ENCODE measurements at places on chromosomes 11 and 22.

- DNase-seq = no peak
Observed at GRCh38 chr11:124942466-124943253, 6.8 kb upstream of the HEPACAM start.

GRCh38 chr22:24289114-24289513 is 18.5 kb downstream of the SPECC1L start:
- no peak for DNase-seq

DNA sequence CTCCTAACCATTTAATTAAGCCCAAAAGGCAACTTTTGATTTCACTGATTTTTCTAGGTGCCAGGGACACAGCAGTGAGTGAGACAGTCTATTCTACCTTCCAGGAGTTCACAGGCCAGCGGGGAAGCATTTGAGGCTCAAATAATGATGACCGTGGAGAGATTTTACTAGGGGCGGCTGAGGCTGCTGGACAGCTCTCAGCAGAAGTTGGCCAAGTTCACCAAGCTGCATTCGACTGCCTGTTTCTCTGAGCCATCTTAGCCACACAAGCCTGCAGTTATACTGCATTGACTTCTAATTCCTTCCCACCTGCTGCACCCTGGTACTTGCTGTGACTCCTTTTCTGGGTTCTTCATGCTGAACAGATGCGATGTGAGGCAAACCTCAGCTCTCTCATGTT is 168.9 kb upstream of the TBCEL start:
- DNase-seq = no peak

- no peak for DNase-seq
Observed at GRCh38 chr11:44282620-44283019, 27.3 kb downstream of the ALX4 start.

- DNase-seq = no peak
Observed at GRCh38 chr11:47083913-47084312, 92.8 kb downstream of the ARFGAP2 start.

GRCh38 chr11:35859301-35859700 is 84.6 kb upstream of the LDLRAD3 start:
- DNase-seq = no peak

DNA sequence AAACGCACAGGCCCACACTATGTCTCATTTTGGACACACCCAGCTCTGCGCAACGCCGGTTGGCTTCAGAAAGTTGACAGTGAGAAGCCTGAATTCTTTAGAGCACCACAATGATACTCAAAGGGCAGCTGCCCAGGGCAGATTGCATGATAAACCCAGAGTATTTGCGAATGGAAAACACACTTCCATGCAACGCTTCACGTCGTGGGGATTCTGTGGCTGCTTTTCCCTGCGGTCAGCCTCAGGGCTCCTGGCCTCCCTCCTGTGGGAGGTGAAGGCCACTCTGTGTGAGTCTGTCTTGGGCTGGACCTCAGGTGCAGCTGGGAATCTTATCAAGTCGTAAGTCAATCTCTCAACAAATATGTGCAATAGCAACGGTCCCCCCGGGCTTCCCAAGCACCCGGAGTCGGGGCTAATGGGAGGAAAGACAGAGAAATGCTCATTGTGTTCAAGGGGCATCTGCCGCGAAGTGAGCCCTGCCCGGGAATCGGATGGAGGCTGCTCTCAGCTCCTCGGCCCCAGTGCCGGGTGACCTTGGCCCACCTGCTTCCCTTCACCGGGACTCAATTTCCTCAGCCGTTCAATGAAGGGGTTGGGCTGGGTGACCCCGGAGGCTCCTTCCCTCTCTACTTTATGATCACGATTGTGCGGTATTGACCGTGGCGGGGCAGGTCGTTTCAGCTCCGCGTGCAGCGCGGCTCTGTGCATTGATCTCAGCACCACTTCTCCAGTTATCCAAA is 623.6 kb downstream of the BRD1 start:
- peak; percentile 43 for DNase-seq

GRCh38 chr11:95088946-95089619 is 563 bp upstream of the ENDOD1 start:
- no peak for DNase-seq

DNA sequence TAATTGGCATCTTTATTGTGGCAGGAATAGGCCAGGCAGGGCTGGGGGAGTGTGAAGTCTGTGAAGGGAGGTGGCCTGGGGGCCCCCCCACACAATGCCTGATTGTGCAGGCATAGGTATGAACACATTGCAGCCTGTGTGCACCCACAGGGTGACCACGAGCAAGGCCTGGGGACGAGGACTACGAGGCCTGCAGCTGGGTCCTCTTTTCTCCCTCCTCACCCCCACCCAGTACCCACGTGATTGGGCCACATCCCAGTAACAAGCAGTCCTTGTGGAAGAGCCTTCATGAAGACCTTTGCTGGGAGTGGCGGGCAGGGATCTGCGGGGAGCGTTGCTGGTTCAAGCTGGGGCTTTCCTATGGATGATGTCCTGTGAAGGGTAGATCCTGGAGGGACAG is 29.3 kb downstream of the ZBTB16 start:
- DNase-seq = no peak

- DNase-seq = no peak
Observed at GRCh38 chr11:11856638-11857037, 14.9 kb downstream of the USP47 start.

DNA sequence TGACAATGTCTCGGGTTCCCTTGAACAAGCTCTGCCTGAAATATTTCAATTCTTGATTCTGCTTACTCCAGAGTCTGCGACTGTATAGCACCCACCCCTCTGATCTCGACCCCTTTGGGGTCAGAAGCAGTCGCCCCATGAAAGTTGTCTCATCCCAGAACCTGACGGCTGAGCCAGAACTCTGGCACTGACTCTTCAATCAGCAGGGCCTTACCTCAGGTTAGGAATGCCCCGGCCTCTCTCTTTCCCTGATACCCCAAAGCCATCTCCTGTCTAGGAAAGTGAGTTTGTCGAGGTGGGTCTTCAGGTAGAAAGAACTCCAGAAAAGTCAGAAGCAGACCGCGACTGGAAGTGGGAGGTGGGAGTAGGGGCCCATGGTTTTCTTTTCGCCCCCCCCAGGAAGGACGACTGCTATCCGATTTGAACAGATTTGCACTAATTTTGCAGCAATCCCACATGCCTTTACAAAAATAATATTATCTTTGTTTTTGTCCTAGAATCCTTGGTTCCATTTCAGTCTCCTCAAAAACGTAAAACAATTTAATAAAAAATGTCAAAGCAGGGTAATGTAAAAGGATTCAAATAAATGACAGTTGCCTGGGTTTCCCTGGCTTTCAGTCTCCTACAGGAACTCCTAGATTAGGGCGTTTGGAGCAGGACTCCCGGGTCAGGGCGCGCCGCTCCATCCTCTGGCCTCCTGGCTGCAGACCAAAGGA is 898 bp upstream of the ROBO3 start:
- no peak for DNase-seq

DNA sequence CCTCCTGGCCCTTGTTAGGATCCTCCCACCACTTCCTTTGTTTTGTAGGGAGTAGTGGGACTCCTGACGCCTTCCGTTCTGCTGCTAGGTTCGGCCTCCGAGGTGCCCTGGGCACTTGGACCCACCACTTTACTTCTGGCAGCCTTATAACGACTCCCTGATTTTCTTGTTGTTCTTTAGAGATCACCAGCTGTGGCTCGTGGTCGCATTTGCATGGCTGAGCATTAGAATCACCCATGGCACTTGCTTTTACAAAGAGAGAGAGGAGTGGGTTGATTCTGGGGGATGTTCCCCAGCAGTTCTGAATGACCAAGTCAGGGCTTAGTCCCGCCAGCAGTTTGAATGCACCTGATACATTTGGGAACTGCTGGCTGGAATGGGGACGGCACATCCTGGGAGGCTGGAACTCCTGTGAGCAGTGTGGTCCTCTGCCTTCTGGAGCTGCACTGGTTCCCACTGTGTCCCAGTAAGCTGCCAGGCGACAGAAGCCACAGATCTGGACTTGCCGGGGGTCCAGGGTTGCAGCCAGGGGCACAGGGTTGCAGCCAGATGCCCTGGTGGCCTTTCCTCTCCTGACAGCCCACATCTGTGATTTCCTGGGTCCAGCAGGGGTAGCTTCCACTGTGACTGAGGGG is 4.1 kb downstream of the TUB start:
- DNase-seq = no peak

- DNase-seq = no peak
Observed at GRCh38 chr11:95717314-95717713, 72.3 kb downstream of the FAM76B start.

DNA sequence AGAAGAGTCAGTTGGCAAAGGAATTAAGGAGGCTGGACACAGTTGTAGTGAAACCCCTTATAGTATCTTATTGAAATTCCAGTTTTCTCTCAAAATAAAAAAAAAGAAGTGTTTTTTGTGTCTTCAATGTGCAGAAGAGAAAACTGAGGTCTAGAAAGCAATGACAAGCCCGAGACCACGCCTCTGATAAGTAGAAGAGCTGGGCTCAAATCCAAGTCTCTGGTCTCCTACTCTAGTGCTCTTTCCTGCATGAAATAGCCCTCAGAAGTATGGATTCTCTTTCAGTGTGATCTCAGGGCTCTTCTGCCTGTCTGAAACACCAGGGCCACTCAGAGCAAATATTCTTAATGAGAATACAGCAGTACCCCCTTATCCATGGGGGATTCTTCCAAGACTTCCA is 200.9 kb downstream of the KIF18A start:
- no peak for DNase-seq

DNA sequence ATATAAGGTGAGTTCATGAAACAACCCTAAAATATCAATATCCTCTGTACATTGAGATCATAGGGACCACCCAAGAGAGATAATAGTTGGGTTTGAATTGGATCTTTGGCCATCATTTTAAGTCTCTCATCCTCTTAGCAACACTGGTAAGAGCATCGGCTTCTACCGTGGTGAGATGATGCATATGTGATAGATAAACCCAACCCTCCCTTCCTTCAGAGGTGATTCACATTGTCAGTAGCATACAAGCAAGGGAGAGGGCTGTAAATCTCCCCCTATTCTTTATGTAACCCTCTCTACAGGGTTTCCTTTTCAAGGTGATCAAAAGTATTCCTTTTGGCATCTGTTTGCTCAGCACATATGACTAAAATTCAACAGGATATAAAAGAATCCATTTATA is 102.4 kb upstream of the MTMR2 start:
- no peak for DNase-seq

DNA sequence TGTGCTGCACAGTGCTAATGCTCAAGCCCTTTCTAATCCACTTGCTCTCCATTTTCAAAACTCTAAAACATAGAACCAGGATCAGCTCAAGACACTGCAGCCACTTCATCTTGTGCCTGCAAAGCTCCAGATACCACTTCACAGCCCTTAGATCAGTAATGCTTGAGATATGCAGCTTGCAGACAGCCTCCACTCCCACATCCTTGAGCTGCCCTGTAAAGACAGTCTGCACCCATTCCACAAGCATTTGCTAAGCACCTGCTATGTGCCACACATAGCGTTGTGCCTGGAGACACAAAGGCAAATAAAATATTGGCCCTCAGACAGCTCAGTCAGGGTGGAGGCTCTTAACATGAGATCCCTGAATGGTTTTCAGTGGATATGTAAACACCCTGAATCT is 192.5 kb upstream of the SNX19 start:
- no peak for DNase-seq

DNA sequence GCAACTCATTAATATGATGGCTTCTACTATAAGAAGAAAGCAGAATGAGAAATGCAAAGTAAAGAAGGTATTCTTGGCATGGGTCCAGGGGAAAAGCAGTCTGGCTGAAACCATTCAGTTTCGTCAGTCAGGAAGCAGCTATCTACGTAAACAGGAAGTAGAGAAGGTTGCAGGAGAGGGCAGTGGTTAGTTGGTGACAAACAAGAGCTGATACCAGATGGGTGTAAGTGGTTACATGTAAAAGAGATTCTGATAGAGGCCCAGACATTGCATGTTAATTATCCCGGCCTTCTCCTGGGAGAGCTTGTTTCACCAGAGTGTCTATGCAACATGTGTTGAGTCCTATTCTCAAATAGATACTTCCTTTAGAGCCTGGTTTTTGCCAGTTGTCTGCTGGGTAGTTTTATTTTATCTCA is 58.4 kb upstream of the PSMA1 start:
- no peak for DNase-seq

DNA sequence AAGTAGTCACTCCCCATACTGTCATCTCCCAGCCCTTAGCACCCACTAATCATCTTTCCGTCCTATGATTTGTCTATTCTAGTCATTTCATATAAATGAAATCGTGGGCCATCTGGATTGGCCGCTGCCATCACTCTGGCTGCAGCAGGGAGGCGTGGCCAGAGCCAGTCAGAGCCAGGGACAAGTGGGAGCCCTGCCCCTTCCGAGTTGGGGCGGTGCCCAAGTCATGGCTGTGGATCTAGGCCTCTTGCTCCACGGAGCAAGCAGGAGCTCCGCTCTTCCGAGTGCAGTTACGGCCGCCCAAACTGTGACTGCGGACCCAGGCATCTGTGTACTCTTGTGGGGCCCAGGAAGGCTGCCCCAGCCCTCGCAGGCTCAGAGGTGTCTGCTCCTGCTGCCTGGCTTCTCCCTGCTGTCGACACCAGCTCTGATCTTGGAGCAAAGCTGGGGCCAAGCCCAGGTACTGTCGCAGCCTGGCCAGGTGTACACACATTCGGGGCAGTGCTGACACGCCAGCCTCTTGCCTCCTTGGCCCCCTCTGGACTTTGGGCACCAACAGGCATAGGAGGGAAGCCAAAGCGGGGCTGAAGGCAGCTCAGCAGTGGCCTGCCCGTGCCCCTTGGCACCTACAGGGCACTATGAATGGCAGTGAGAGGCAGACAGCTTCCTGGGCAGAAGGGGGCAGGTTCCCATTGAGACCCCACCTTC is 8.4 kb downstream of the MRPL48 start:
- no peak for DNase-seq

GRCh38 chr11:77705195-77705875 is 67.7 kb upstream of the CLNS1A start:
- DNase-seq = no peak

GRCh38 chr11:97962758-97963157 is 1058.0 kb upstream of the CNTN5 start:
- DNase-seq = no peak

DNA sequence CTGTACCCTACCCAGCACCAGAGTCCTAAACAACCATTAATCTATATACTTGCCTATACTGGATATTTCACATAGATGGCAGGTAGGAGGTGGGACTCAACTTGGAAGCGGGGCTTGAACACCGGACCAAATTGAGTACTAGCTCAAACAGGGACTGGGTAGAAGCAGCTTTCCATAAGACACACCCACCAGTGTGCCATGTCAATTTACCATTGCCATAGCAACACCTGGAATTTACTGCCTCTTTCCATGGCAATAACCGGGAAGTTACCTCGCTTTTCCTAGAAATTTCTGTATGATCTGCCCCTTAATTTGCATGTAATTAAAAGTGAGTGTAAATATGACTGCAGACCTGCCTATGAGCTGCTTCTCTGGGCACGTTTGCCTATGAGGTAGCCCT is 38.6 kb upstream of the CUL5 start:
- DNase-seq = no peak

- no peak for DNase-seq
Observed at GRCh38 chr11:24588081-24588480, 91.2 kb downstream of the LUZP2 start.

Measured in upper lobe of right lung (tissue), 1 donor.